ENCODE measurements at places on chromosomes 5 and 9.
A peak's percentile ranks its signal among the peaks of the same experiment; 100 is the strongest.

DNA sequence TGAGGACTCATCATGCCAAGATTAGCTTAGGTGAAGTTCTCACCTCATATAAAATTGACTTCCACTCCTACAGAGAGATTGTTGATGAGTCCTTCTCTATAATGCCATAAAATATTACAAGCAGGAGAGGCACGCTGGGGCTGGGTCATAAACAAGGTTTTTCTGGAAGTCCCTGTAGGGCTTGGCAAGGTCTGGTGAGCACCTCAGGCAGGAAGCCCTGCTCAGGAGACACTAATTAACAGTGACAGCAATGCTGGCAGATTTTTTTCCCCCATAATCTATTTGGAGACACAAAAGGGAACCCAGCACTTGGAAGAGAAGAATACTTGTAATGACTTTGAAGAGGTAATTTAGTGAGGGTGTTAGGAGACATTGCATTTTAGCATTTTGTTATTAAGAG lies 118.7 kb downstream of the DIRAS2 start:
- no peak for DNase-seq

DNA sequence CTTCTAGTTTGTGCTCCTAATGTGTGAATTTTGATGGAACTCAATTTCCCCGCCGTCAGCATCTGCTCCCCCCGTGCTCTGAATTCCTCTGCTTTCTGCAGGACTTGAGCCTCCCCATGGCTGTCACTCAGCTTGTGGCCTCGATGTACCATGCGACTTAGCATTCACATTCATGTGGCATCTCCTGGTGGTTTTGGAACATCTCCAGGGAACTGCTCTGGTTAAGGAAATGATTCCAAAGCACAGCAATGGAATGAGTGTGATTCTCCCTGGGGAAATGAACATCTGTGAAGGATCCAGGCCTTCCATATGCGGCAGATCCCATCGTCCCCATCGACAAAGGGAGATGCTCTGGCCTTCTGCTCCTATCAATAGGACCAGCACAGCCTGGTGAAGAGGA lies 119.0 kb downstream of the ENTREP1 start:
- no peak for DNase-seq

- no peak for DNase-seq
Measured at GRCh38 chr9:88980740-88981203, 10.5 kb upstream of the S1PR3 start.

GRCh38 chr5:61933787-61934626 lies 372.0 kb upstream of the KIF2A start:
- DNase-seq = peak; percentile 29

DNA sequence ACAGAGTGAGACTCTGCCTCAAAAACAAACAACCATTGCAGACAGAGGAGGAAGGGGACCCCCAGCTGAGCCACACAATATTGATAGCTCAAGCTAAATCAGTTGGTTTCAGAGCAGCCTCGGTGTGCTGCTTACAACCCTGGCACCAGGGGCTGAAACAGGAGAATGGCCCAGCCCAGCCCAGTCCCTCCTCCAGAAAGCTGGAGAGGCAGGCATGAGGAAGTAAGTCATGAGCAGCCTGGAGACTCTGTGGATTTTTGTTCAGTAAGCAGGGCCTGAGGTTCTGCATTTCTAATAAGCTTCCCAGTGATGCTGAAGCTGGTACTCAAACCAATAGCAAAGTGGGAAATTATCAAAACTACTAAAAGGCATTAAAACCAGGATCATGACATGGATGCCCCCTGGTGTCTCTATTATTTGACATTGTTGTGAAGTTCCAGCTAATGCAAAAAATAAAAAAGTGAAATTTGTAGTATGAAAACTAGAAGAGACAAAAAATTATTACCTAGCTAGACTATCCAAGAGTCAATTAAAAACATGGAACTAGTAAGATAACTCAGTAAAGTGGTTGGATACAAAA lies 14.2 kb downstream of the PRRT1B start:
- no peak for DNase-seq

- no peak for DNase-seq
Measured at GRCh38 chr5:175027390-175027789, 303.0 kb downstream of the MSX2 start.

DNA sequence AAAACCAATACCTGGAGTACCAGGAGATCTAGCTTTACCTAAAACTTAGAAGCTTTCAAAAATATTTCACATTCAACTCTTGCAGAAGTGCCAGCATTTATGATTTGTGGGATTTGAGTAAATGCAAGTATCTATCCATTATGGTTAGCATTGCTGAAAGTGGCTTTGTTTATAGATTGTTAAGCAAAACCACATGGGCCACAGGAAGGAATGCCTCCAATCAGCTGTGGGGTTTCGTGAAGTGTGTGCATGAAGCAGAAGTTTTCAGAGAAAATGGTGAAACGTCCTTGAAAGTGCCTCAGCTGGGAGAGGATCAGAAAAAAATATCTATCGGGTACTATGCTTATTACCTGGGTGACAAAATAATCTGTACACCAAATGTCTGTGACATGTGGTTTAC lies 4.2 kb downstream of the LECT2 start:
- no peak for DNase-seq

- peak; percentile 9 for DNase-seq
Measured at GRCh38 chr5:77806213-77806843, 30.2 kb upstream of the TBCA start.

GRCh38 chr5:28808967-28809810 lies 1770.8 kb upstream of the CDH9 start:
- DNase-seq = no peak

DNA sequence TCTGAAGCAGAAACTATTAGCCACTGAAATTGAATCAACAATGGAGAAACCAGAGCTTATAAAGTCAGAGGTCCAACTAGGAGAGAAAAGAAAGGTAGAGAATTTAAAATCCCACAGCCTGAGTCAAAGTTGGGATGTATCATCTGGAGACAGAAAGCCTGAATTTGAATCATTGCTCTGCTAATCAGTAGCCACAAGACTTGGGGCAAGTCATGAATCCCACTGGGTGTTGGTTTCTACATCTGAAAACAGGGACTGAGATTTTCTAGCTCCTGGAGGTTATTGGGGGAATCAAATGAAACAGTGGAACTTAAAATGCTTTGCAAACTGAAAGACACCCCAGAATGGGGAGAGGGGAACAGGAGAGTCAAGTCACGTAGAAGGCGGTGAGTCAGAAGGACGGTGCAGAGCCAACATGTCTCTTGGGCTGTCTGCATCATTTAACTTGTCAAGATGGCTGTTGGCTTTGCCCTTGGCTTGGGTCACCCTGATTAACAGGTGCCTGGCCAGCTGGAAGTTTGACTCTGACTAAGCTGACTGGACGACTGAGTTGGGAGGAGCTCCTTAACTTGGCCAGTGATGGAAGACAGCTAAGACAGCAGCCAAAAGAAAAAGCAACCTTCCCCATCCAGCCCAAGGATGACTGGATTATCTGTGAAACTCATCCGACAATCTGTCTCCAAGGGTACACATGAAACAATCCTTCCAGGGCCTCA lies 60.6 kb upstream of the ADRA1B start:
- no peak for DNase-seq

- no peak for DNase-seq
Measured at GRCh38 chr9:85212209-85212608, 529.5 kb downstream of the AGTPBP1 start.

- no peak for DNase-seq
Measured at GRCh38 chr9:86669422-86669821, 277.9 kb downstream of the GAS1 start.

DNA sequence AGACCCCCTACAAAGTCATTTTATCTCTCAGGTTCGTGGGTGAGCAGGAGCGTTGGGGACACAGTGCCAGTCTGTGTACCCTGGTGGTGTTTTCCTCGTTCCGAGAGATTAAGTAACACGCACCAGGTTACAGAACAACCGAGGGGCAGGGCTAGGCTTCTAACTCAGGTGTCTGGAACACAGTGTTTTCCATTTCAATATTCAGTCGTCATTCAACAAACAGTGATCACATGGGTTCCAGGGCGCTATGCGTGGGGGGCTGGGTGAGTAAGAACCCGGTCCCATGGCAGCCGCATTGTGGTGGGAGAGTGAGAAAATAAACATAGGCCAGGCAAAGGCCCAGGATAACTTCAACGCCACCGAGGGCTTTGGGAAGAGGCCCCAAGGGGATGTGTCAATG lies 55.9 kb upstream of the RNU6ATAC start:
- no peak for DNase-seq

DNA sequence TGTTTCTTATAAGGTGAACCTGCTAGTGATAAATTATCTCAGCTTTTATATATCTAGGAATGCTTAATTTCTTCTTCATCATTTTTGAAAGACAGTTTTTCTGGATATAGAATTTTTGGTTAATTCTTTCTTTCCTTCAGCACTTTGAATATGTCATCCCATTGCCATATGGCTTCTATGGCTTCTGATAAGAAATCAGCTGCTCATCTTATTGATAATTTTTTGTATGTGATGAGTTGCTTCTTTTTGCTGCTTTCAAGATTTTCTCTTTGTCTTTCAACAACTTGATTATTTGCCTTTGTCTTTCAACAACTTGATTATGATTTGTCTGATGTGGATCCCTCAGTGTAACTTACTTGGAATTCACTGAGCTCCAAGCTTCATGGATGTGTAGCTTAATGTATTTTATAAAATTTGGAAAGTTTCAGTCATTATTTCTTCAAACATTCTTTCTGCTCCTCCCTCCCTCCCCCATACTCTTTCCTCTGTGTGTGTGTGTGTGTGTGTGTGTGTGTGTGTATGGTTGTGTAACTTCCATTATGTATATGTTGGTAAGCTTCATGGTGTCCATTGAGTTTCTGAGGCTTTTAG lies 243.9 kb downstream of the TLE1 start:
- no peak for DNase-seq

GRCh38 chr5:124511791-124512190 lies 234.6 kb downstream of the ZNF608 start:
- no peak for DNase-seq
